ENCODE measurements at places on chromosomes 16 and 17.

DNA sequence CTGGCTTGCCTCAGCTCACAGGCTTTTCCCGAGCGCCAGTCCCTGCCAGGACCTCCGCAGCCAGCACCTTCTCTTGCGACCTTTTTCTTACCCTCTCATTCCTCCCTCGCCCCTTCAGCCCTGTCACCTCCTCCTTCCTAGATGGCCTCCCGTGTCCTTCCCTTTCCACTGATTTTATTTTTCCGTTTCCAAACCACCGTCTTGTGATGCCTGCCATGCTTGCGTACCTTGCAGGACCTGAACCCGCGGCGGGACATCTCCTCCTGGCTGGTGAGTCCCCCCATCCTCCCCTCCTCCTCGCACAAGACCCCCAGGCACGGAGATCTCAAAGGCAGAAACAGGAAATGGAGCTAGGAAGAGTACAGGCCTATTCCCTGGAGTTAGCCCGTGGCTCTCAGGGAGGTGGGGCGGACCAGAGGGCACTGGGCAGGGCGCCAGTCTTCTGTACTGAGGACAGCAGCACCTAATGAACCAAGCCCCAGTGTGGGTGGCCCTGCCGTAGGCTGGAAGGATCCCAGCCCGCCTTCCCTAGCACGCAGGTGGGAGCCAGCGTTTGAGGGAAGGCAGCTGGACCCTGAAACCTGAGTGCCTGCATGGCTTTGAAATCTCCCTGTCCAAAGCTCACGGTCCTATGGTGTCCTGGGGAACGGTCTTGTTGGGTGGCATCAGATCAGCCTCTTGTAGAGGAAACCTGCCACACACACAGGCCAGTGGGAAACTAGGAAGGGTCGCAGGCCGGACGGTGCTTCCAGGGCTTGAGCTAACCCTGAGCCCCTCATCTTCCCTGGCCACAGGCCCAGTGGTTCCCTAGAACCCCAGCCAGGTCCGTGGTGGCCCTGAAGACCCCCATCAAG is 612 bp downstream of the CISD3 start:
- DNase-seq: no peak

DNA sequence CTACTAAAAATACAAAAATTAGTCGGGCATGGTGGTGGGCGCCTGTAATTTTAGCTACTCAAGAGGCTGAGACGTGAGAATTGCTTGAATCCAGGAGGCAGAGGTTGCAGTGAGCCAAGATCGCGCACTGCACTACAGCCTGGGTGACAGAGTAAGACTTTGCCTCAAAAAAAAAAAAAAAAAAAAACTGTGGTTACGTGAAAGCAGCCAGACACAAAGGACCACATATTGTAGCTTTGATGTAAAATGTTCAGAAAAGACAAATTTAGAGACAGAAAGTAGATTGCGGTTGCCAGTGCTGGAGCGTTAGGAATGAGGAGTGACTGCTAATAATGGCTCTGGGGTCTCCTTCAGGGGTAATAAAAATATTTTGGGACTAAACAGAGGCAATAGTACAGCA is 4.0 kb upstream of the MEAK7 start:
- DNase-seq: no peak

DNA sequence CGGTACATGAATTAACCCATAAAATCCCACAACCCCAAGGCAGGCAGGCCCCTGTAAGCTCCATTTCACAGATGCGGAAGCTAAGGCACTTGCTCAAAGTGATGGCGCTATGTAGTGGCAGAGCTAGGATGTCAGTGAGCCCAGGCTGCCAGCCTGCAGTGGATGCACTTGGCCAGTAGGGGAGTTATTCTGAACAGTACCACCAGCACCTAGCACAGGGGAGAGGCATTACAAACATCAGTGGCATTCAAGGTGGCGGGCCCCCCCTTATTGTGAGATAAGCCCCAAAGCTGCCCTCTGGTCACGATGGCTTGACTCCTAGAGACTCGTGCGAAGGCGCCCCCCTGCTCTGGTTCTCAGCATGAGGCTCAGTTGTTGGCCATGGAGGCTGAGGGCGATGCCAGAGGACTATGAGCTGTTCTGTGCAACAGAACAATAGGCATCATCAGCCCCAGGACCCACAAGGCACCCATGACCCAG is 33.8 kb downstream of the GTF3C1 start:
- no peak for DNase-seq

DNA sequence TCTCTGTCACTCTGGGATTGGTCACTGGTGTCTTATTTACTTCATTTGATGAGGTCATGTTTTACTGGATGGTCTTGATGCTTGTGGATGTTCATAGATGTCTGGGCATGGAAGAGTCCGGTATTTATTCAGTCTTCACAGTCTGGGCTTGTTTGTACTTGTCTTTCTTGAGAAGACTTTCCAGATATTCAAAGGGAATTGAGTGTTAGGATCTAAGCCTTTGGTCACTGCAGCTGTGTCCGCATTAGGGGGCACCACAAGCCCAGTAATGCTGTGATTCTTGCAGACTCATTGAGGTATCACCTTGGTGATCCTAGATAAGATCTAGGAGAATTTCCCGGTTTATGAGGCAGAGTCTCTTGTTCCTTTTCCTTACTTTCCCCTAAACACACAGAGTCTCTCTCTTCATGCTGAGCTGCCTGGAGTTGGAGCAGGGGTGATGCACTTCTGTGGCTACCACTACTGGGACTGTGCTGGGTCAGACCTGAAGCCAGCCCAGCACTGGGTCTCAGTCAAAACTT is 214.7 kb downstream of the SPECC1 start:
- DNase-seq: no peak

- DNase-seq: no peak
Measured at GRCh38 chr16:84425696-84426095, 57.4 kb downstream of the ATP2C2 start.

GRCh38 chr17:53191878-53192277 is 630.8 kb upstream of the KIF2B start:
- DNase-seq: no peak

DNA sequence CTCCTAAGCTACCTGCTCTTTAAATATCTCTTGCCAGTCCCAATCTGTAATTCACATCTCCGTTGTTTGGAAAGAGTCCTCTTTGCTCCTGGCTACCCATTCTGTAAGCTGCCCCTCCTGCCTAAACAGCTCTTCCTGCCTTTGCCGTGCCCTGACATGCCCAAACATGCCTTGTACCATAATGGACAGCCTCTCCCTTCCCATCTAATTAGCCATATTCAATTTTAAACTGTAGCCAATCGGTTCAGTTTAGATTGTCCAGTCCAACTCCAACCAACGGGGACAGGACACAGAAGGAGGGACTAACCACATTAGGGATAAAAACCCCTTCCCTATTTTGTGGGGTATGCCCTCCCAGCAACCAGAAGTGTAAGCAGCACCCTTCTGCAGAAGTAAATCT is 30.6 kb upstream of the CLEC3A start:
- DNase-seq: no peak

DNA sequence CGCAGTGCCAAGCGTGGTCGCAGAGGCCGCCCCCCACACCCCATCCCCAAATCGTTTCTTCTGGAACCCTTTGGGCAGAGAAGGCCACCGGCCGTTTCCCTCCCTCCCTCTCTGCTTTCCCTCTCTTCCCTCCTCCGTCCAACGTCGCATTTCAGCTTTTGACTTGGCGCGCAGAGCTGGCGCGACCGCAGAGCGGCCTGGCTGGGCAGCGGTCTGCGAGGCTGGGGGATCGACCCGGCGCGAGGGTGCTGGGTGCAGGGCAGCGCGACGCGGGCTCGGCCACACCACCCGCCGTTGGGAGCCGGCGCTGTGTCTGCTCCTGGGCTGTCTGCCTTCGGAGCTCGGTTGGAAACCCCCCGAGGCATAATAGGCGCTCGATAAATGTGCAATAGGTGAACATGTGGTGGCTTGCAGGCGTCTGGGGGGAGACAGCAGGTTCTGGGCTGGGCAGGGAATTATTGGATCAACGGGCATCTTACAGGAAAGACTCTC is 2.8 kb upstream of the NTN3 start:
- no peak for DNase-seq

GRCh38 chr17:78980624-78980972 is 875 bp upstream of the LGALS3BP start:
- no peak for DNase-seq

DNA sequence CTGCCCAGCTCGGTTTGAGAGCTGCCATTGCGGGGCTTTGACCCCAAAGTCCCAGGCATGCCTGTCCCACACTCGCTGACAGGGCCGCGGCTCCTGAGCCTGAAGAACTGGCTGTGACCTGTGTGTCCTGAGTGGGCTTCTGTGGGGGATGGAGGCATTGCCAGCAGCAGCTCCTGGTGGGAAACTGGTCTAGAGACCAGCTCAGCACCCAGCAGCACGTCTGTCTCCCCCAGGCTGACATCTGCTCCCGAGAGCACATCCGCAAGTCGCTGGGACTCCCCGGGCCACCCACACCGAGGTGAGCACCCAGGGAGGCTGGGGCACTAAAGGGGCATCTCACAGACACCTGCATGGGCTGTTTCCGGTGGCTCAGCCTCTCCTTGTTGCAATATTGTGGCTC is 13.4 kb downstream of the ENDOV start:
- no peak for DNase-seq

GRCh38 chr16:47873434-47873833 is 282.4 kb downstream of the ABCC12 start:
- DNase-seq: no peak

DNA sequence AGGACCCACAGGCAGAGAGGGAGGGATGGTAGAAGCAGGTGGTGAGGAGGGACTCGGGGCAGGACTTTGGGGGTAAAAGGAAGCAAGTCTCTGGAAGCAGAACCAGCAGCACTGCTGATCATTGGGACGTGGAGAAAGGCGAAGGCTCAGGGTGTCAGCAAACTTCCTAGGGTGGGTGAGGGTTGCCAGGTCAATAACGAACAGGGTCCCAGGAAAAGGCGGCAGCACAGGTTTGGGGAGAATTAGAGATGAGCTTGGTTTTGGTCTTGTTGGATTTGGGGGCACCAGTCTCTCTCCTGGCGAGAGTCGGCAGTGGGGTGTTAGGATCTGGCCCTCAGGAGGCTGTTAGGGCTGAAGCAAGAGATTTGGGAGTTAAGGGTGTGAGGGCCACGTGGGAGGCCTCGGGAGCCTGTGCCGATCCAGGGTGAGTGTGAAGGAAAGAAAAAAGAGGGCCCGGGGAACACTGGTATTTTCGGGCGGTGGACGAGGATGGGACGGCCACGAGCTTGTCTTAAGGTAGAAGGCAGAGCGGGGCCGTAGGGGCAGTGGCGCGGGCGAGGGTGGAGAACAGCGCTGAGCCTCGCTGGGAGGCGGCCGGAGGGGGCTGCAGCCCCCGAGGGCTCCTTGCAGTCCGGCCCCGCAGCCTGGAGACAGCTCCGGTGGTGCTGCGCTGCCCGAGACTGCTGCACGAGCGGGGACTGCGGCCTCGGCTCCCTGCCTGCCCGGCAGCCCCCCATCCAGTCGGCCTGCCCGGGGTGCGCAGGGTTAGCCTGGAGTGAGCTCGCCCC is 765 bp upstream of the ADORA2B start:
- DNase-seq: no peak

- DNase-seq: peak; percentile 72
Measured at GRCh38 chr17:42276609-42277341, 584 bp upstream of the STAT5B start.

DNA sequence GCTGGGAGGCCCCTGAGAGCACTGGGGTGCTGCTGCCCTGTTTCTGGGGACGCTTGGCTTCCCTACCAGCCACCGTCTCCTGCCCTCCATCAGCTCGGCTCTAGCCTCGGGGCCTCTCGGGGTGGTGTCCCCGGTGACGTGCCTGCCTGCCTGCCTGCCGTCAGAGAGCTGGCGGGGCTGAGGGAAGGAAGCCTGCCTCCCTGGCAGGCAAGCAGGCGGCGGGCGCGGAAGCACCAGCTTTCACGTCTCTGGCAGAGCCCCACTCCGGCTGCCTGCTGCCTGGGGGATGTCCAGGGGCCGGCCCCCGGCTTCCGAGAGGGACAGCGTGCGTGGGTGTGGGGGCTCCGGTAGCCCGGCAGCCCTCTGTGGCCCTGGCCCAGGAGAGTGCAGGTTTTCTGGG is 9.3 kb downstream of the CENPX start:
- DNase-seq: no peak

DNA sequence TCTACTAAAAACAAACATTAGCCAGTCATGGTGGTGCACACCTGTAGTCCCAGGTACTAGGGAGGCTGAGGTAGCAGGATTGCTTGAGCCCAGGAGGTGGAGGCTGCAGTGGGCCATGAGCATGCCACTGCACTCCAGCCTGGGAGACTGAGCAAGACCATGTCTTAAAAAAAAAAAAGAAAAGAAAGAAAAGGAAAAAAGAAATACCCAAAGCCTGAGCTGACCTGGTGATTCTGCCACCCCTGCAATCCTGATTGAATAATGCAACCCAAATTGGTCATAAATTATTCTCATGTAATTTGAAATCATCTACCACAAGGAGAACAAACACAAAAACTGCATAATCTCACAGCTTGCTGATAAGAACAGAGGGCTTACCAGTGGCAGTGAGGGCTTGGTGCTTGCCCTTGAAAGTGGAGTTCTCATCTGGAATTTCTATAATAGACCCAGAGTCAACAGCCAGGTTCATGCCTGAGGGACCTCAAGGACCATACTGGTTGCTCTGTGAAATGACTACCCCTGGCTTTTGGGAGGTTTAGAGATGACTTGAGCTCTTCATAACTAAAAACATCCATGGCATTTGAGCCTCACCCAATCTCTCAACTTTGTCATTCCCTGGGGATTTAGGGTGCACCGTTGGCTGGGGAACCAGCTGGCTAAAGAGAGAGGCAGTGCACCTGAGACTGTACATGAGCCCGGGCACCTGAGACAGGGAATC is 35.4 kb upstream of the TMC5 start:
- no peak for DNase-seq

DNA sequence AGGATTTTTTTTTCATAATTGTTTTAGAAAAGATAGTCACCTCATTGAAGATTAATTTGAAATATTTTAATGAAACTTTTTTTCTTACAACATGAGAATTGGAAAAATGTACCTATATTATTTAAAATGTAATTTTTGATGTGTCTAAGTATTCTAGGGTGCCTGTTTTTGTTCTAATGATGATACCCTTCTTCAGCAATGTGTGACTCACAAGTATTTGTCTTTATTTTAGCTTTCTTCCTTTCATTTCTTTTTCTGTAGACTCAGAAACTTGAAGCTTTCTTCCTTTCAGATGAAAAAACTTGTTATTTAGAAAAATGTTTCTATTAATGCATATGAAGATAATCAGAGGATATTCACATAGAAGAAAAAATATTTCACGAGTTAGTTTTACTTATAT is 231.8 kb downstream of the BCAS3 start:
- no peak for DNase-seq

Measured in type B pancreatic cell (in vitro differentiated cells).